ENCODE measurements at places on chromosomes 12 and 14. TPM values are rescaled to one million over a fixed set of nuclear protein-coding genes. Genes with fewer than 3 reads are reported as not detected.

TBX3 gene
- 51.2 TPM for total RNA-seq

POLR3B gene
- 5.5 TPM for total RNA-seq

ADAMTS20 gene
- total RNA-seq = not detected

OR6C2 gene
- total RNA-seq = not detected

MARCHF9 gene
- 8.9 TPM for total RNA-seq

OTUB2 gene
- total RNA-seq = 4.0 TPM

PIK3C2G gene
- not detected for total RNA-seq

DHRS4L2 gene
- 23.2 TPM for total RNA-seq

KRT8 gene
- 4,320 TPM for total RNA-seq

RABGGTA gene
- total RNA-seq = 13.7 TPM

IFNG gene
- not detected for total RNA-seq

SYT10 gene
- not detected for total RNA-seq

ATF7IP gene
- total RNA-seq = 6.1 TPM

HOTAIR gene
- 0.23 TPM for total RNA-seq

LRRIQ1 gene
- 1.3 TPM for total RNA-seq

OVCH1 gene
- total RNA-seq = not detected

AICDA gene
- total RNA-seq = 0.31 TPM

MLH3 gene
- total RNA-seq = 14.1 TPM

CACNA1C gene
- total RNA-seq = 0.09 TPM

RTN1 gene
- not detected for total RNA-seq

P2RX7 gene
- total RNA-seq = not detected

MYO1H gene
- total RNA-seq = not detected

MSRB3 gene
- 21.4 TPM for total RNA-seq

KLHL33 gene
- total RNA-seq = not detected

SSTR1 gene
- not detected for total RNA-seq

FAM90A1 gene
- 0.10 TPM for total RNA-seq

OR6C70 gene
- total RNA-seq = not detected

MANSC4 gene
- total RNA-seq = not detected

FAM216A gene
- 17.3 TPM for total RNA-seq

TAS2R46 gene
- total RNA-seq = not detected

CKAP4 gene
- 76.1 TPM for total RNA-seq

NUAK1 gene
- 8.5 TPM for total RNA-seq

NGB gene
- not detected for total RNA-seq

ZNF891 gene
- 0.24 TPM for total RNA-seq

Measured in A549 treated with ZK216348 at 1 μM for 4 hours (cell line).